ENCODE measurements at places on chromosomes 13 and 19. TPM values are rescaled to one million over a fixed set of nuclear protein-coding genes. Genes with fewer than 3 reads are reported as not detected.

DNA sequence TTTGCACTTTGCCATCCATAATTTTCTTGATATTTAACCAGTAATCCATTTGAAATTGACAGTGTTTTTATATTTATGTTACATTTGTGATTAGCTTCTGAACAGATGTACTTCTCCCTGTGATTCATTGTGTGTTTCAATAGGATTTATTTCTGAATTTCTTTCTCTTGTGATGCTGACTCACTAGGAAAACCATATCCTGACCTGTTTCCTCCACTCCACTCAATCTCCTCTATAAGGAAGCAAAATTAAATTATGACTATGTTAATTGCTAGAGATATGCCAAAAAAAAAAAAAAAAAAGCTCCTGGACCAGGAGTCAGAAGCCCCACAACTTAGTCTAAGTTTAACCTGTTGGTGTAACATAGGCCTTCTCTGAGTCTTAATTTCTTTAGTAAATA lies 614.6 kb upstream of the SPRY2 start:
- no peak for DNase-seq

GRCh38 chr13:80462037-80462436 lies 121.1 kb upstream of the SPRY2 start:
- no peak for DNase-seq

Gene CEBPA
- 10.4 TPM for total RNA-seq

Gene NRTN
- total RNA-seq, result 53.0 TPM
